ENCODE measurements at places on chromosomes 3 and 15.

DNA sequence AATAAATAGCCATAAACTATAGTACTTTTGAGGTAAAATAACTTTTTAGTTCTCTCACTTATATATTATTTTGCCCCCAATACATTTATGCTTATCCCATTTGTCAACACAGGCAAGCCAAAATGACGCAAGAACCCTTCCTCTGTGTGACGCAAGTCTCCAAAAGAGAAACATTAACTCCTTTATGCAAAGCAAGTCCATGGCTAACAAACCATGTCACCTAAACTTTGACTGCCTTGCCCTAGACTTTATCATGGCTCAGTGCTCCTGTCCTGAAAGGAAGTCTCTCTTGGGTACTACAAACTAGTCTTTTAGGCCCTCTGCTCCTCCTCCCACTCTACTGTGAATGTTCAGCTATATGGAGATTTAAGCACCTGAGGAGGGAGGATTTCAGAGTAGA, 230.5 kb downstream of the UNC13C start:
- no peak for DNase-seq

DNA sequence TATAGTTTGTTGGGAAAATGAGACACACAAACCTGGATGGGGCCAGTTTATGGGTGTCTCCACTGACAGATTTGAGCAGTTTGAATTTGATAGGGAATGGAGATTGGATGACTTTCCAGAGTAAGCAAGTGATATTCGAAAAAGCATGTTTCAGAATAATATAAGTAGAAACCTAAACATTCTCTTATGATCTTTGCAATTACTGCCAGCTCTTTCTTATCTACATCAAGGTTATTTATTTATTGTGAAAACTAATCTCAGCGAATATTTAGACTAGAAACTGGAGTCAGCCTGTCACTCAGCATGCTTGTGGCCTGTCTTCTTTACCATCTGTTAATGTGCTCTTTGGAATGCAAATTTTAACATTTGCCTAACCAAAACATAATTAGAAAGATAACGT, 57.8 kb upstream of the SPPL2A start:
- no peak for DNase-seq

- DNase-seq = no peak
These were observed 72.6 kb downstream of the ZBTB20 start for GRCh38 chr3:115074502-115074901.

DNA sequence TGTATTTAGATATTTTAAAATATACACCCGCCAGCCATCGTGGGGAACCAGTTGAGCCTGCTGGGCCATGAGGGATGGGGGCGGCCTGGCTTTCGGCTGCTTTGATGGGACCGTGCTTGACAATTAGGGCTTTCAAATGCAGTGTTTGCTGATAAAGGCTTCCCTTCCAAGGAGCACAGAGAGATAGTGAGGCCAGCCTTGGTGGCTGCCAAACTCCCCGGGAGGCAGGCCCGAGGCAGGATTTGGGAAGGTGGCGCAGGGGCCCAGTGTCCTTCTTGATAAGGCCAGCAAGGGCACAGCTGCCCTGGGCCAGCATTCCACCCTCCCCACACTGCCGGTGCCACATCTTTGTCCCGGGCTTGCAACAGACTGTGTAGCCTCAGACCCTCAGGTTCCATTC, 75.6 kb downstream of the LINGO1 start:
- no peak for DNase-seq

DNA sequence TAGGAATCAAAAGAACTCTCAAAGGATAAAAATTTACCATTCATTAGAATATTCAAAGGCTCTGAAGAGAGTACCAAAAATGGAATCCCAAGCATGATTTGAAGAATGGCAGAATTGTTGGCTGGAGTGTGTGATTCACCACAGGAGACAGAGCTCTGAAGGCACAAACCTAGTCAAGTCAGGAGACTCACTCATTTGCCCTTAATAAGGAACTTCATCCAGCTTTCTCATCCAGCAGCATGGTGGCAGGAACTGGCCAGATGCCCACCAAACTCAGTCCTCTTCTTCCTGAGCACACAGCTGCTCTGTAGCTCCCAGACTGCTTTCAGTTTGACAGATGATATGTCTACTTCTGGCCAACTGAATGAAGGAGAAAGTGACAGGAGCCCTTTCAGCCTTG, 16.5 kb upstream of the HEG1 start:
- no peak for DNase-seq

- no peak for DNase-seq
These were observed 19.2 kb upstream of the MAP6D1 start for GRCh38 chr3:183844606-183845005.

DNA sequence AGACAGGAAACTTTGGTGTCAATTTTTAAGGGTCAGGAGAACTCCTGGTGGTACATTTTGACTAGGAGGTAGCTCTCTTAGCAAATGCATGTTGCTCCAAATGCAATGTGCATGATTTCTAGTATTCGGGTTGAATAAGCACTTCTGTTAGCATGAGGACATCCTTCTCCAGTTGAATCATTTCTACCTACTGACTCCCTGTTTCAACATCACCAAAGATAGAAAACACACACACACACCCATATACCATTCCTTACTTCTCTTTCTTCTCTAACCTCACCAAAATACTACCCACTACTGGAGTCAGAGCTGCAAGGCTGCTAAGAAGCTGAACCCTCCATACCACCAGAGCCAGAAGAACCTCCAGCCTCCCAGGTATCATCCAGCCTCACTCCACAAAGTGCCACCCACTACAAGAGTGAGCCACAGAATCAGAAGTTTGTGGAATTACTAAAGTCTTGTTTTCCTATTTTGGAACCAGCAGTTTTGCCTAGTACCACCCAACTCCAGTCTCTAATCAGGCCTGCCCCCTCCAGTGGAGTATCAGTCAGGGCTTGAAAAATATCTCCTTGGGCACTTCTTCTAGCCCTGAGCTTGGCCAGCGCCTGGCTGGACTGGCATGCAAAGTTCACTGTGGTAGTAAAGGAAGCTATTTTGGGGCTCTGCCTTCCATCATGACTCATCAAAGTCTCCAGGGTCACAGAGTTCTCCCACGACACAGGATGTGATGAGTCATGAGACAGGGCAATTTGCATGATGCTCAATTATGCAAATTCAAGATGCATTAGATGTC, 110.3 kb downstream of the CYP19A1 start:
- DNase-seq = no peak

DNA sequence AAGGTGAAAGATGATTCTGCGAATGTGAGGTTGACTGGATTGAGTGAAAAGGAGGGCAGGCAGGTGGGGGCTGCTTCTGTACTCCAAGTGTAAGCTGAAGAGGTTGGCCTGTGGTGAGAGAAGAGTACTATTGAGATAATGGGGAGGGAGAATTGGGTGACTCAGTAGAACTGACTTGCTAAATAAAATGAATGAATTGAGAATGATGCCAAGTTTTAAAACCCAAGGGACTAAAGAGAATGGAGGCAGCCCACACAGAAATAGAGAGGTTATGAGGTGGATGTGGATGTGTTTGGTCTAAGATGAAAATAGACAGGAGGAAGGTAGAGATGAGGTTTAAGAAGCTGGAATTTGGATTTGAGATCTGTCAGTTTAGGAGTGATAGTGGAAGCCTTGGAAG, 5.9 kb downstream of the MME start:
- no peak for DNase-seq

DNA sequence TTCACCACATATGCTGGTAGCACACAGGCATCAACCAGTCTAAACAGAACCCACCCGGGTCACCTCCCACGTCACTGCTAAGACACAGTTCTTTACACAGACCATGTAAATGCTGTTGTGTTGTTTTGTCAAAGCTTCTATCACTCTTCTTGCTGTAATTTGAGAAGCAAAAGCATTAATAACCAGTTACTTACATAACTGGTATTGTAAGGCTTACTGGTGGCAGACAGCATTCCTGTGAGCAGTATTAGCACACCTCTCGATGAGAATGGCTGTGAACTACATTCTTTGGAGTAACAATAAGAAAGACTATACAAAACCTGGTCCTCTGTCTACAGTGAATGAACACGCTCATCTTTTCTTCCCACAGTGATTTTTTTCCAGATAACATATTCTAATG, 479.2 kb downstream of the LPP start:
- no peak for DNase-seq

- no peak for DNase-seq
These were observed 107.1 kb downstream of the OXSM start for GRCh38 chr3:25897019-25897418.

DNA sequence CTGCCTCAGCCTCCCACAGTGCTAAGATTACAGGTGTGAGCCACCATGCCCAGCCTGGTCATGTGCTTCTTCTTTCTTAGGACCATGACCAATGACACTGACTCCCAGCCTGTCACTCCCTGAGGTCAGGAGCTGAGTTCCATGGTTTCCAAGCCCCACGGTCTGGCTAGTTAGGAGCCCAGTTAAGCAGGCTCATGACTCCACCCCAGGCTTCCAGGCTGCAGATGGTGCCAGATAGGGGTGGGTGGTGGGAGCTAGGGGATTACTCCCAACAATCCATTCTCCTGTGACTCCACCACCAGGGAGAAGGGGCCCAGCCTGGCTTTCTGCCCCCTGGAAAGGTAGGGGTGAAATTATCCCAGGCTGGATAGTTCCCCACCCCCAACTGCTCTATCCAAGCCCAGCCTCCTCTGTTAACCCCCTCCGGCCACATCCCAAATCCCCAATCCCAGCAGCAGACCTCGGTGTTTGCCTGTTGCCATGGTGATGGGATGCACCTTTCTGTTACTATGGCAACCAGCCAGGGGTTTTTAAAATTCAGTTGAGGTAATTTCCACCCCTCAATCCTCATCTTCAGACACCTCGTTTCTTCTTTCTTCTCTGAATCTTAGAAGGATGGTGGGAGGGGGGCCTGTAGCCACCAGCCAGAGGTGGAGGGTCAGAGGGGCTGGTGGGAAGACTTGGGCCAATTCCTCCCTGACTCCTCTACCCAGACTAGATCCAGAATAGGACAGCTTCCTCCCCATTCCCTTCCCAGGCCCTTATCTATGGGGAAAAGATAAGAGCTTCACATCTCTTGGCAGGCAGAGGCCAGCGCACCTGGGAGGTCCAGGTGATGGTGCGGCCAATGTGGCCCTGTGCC, 22.5 kb upstream of the SEMA3F start:
- DNase-seq = peak; percentile 30

GRCh38 chr3:4838621-4839022, 140.6 kb upstream of the BHLHE40 start:
- no peak for DNase-seq

DNA sequence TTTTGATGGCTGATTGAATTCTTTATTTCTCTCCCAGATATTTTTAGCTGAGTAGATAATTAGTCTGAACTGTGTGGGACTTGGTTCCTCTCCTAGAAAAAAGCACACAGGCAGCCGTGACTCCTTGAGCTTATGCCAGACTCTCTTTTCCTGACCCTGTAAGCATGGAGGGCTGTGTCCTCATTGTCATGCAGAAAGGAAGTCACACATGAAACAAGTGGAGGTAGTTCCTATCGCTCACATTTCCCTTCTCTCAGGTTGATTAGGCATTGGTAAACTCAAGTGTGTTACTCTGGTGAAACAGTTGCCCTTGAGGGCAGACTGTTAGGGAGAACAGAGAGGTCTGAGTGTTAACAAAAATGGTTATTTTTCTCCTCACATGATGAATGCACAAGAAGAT, 6.3 kb upstream of the RTP4 start:
- no peak for DNase-seq

- DNase-seq = no peak
These were observed 26.2 kb downstream of the LRRFIP2 start for GRCh38 chr3:37148208-37148607.

DNA sequence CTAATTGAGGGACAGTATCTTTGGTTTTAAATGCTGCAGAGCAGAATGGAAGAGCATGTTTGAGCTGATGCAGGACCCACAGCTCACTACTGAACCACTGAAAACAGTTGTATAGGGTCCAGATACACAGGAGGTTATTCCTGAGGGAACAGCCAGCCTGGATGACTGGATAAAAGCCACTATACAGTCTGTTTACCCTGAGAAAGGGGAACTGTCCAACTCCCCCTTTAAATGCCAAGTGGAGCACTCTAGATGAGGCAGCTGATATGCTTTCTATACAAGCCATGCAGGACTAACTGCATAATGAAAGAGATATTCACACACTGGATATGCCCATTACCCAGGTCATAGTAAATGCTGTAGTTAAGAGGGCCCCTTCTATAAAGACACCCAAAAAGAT, 138.6 kb downstream of the IMPG2 start:
- no peak for DNase-seq
